ENCODE measurements at places on chromosomes 12 and 14. TPM values are rescaled to one million over a fixed set of nuclear protein-coding genes. Genes with fewer than 3 reads are reported as not detected.

DNA sequence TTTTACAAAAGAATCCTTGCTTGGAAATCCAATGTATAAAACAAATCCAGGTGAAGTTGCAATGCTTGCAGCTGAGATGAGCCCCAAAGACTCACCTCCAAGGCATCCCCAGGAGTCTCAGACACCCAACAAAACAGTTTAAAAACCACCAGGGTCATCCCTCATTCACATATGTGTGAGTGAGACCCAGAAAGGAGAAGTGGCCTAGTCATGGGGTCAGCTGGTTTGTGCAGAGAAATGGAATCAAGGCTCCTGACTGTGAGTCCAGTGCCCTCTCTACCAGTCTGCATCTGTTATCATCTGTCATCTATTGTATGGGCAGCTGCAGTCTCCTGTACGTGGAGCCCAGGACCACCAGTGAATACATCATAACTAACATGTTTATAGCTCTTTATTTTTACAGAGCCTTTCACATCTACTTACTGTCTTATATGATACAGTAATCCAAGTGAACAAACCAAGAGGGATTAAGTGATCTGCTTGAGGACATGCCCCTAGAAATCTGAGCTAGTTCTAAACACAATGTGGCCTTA is 27.1 kb downstream of the PLEKHG7 start:
- H3K36me3 ChIP-seq = no peaks in the 10 kb centered on the region
- H3K27ac ChIP-seq = no peak overlapping the region
- no peaks in the 10 kb centered on the region for H3K27me3 ChIP-seq
- DNase-seq = peak; percentile 27
- H3K4me1 ChIP-seq = peaks cover 5% of the 10 kb centered on the region

- peak overlapping the region; percentile 99 for H3K27ac ChIP-seq
- H3K4me1 ChIP-seq = peaks cover 20% of the 10 kb centered on the region
- H3K4me3 ChIP-seq = peak overlapping the region; percentile 89
- no peak for DNase-seq
Observed at GRCh38 chr12:10214136-10214894, 1.6 kb downstream of the GABARAPL1 start.

- no peak for DNase-seq
- H3K27ac ChIP-seq = peak overlapping the region; percentile 80
- H3K36me3 ChIP-seq = peaks cover 7% of the 10 kb centered on the region
Observed at GRCh38 chr12:12902036-12902435, 10.7 kb downstream of the GPRC5A start.

Gene C14orf180
- total RNA-seq = not detected

DNA sequence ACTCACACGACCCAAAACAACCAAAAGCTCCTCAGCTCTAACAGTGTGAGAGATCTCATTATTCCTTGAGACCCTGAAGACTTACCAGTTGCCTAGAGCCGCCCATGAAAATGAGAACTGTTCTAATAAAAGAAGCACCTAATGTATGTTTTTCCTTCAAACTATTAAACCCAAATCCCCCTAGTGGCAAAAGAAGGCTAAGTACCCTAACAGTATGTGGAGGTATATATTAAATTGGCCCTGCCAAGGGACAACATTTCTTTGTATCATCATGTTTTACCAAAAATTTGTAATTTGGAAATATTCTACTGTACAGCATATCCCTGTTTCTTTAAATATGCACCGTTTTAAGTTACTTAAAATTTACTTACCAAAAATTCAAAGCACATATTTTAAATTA is 38.0 kb upstream of the PPFIA2 start:
- H3K27me3 ChIP-seq = peaks cover 19% of the 10 kb centered on the region
- no peak overlapping the region for H3K27ac ChIP-seq
- H3K4me1 ChIP-seq = peaks cover 10% of the 10 kb centered on the region
- no peaks in the 10 kb centered on the region for H3K36me3 ChIP-seq
- no peak overlapping the region for H3K4me3 ChIP-seq

DNA sequence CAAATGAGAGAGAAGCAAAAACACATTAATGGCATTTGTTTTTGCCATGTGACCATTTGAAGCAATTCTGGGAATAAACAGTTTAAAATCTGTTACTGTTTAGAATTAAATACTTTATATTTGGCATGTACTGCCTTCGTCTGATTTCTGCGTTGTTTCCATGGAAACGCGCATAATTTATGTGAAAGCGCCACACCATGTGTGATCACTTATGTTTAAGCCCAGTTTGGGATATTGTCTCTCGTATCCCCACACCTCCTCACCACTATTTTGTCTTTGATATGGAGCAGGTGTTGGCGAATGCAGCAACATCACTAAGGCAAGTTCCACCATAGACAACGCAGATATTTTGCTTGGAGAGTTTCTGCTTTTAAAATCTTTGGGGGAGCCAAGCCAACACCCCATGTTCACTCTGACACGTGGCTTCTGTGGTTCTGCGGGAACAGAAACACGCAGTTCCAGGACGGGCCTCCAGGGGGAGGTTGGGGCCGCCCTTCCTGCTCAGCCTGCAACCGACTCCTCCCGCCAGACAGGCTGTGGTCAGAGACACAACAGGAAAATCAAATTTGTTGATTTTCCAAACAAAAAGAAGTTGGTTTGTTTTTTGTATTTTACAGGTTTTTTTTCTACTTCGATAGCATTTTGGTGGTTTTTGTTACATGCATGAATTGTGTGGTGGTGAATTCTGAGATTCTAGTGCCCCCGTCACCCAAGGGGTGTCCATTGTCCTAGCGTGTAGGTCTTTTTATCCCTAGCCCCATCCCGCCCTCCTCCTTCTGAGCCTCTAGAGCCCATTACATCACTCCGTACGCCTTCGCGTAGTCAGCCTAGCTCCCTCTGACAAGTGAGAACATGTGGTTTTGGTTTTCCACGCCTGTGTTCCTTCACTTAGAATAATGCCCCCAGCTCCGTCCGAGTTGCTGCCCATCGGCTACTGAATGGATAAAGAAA is 101.9 kb upstream of the SFSWAP start:
- no peaks in the 10 kb centered on the region for H3K36me3 ChIP-seq
- H3K4me1 ChIP-seq = peaks cover 27% of the 10 kb centered on the region
- DNase-seq = no peak
- peaks cover 16% of the 10 kb centered on the region for H3K27me3 ChIP-seq

DNA sequence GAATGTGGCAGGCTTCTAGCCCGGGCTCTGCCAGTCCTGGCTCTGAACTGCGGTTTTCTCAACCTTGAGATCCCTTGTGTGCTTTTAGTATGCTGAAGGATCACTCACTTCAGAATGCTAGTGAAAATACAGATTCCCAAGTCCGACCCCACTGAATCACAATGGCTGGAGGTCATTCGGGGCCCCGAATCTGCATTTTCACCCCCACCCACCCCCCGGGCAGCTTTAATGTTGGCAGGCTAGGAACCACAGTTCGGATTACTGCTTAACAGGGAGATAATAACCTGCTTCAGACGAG is 573 bp upstream of the SUSD6 start:
- H3K4me1 ChIP-seq = peaks cover 45% of the 10 kb centered on the region
- peak overlapping the region; percentile 91 for H3K27ac ChIP-seq
- H3K4me3 ChIP-seq = peak overlapping the region; percentile 79
- H3K27me3 ChIP-seq = no peaks in the 10 kb centered on the region
- DNase-seq = no peak

- H3K36me3 ChIP-seq = no peaks in the 10 kb centered on the region
- no peak overlapping the region for H3K4me3 ChIP-seq
- H3K27ac ChIP-seq = no peak overlapping the region
- DNase-seq = no peak
Observed at GRCh38 chr12:51692016-51692415, 101.0 kb downstream of the SCN8A start.

Gene MTRFR
- total RNA-seq = 18.0 TPM

DNA sequence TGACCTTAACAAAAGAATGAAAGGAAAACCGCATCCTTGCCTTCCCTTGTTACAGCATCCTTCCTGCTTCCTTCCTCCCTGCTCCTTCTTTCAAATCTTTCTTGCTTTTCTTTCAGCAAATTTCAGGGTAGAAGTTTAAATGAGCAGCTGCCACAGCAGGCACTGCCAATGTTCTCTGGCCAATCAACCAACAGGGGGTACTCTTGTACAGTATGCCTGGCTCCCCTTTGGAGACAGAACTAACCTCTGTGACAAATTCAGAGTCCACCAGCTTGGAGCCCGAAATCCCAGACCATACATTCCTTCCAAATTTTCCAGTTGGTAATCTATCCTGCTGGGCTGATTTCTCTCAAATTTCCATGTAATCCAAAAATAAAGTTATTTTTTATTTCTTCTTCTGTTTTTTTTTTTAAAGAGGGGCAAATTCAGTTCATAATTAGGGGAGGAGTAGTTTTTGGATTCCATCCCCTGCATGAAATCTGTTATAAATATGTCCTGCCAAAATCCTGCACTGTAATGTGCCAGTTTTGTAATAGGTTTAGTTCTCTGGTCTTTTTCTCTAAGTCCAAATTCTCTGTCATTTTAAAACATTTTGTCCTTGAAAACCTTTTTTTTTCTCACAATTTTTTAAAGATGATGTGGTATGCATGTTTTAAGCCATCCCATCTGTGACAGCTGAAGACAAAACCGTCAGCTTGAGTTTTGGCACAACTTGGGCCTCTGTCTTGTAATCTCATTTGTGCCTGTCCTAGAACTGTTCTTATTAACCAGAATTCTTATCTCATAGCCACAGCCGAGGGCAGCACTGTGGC is 610.0 kb upstream of the LMO3 start:
- H3K36me3 ChIP-seq = no peaks in the 10 kb centered on the region
- no peak for DNase-seq
- no peak overlapping the region for H3K27ac ChIP-seq
- H3K4me1 ChIP-seq = no peaks in the 10 kb centered on the region
- H3K4me3 ChIP-seq = no peak overlapping the region
- H3K27me3 ChIP-seq = no peaks in the 10 kb centered on the region

Gene FAM161B
- total RNA-seq = 5.8 TPM

Gene SLC39A5
- total RNA-seq = not detected

DNA sequence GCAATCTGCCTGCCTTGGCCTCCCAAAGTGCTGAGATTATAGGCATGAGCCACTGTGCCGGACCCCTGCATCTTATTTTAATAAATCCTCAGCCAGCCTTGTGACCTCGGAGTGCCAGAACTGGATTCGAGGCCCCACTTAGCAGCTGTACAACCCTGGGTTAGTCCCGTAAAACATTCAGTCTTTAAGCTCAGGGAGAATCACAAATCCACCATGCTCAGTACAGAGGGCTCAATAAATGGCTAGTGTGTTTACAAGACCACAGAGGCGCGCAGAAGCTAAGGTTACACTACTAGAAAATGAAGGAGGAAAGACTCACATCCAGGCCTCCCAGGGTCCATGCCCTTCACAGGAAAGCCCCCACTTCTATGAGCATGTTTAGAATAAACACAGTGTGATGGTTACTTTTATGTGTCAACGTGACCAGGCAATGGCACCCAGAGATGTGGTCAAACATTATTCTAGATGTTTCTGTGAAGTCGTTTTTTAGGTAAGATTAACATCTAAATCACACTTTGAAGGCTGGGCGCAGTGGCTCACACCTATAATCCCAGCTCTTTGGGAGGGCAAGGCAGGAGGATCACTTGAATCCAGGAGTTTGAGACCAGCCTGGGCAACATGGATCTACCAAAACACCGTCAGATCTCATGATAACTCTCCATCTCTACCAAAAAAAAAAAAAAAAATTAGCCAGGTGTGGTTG is 55.3 kb downstream of the CLMN start:
- H3K4me3 ChIP-seq = no peak overlapping the region
- no peak overlapping the region for H3K27ac ChIP-seq
- H3K4me1 ChIP-seq = peaks cover 31% of the 10 kb centered on the region
- H3K27me3 ChIP-seq = no peaks in the 10 kb centered on the region

GRCh38 chr14:104302794-104303405 is 164.5 kb downstream of the KIF26A start:
- H3K36me3 ChIP-seq = no peaks in the 10 kb centered on the region
- no peak overlapping the region for H3K27ac ChIP-seq
- H3K27me3 ChIP-seq = no peaks in the 10 kb centered on the region
- no peaks in the 10 kb centered on the region for H3K4me1 ChIP-seq

DNA sequence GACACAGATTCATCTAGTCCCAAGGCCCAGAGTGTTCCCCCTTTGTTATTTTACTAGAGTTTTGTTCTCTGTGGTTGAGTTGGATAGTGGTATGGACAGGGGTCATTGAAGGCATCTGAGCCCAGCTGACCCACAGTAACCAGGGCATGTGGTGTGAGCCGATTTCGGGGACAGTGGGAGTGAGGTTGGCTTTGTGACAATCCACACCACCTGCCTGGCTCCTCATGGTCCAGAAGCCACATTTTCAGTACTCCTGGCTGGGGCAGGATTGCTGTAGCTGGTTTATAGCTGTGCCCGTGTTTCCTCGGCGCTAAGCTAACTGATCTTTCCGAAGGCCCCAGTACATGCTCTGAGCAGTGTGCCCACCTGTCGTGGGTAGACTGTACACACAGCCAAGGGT is 116.0 kb downstream of the TSPAN9 start:
- DNase-seq = no peak
- H3K36me3 ChIP-seq = no peaks in the 10 kb centered on the region
- peaks cover 4% of the 10 kb centered on the region for H3K4me1 ChIP-seq
- H3K27me3 ChIP-seq = no peaks in the 10 kb centered on the region
- H3K27ac ChIP-seq = no peak overlapping the region

Gene GARIN6
- total RNA-seq = not detected

GRCh38 chr14:81268016-81268416 is 47.3 kb upstream of the GTF2A1 start:
- no peaks in the 10 kb centered on the region for H3K36me3 ChIP-seq
- H3K27me3 ChIP-seq = peaks cover 30% of the 10 kb centered on the region
- no peak overlapping the region for H3K27ac ChIP-seq
- no peaks in the 10 kb centered on the region for H3K4me1 ChIP-seq

DNA sequence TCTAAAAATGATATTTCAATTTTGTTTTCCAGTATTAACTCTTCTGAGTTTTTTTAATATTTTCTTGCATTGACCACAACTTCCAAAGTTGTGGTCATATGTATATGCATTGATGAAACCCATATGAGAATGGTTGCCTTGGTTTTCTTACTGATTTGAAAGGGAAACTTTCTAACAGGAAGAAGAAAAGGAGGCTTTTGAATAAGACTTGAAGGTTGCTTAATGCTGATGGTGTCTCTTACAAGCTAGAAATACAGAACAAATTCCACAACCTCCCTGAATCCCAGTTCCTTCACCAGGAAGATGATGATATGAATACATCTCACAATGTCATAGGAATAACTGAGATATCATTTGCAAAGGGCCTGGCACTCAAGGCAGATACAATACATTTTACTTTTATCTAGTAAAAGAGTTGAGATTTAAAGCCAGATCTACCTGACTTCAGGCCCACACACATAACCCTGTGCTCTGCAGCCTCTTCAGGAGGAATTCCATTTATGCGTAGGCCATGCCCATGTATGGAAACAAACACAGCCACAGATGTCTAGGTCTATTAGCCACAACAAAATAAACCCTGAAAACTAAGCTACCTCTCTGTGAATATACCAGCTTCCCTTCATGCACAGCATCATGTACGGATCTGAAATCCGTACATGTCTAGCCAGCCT is 165.4 kb upstream of the PLEKHG7 start:
- no peaks in the 10 kb centered on the region for H3K36me3 ChIP-seq
- DNase-seq = no peak
- no peak overlapping the region for H3K4me3 ChIP-seq
- H3K27me3 ChIP-seq = no peaks in the 10 kb centered on the region
- peaks cover 29% of the 10 kb centered on the region for H3K4me1 ChIP-seq

Gene KCNH3
- 0.35 TPM for total RNA-seq

GRCh38 chr14:63760014-63760413 is 32.1 kb upstream of the SGPP1 start:
- H3K36me3 ChIP-seq = no peaks in the 10 kb centered on the region
- peaks cover 2% of the 10 kb centered on the region for H3K27me3 ChIP-seq
- H3K4me3 ChIP-seq = no peak overlapping the region
- DNase-seq = no peak
- H3K27ac ChIP-seq = no peak overlapping the region

Gene P3H3
- total RNA-seq = 86.5 TPM

GRCh38 chr12:3207858-3208257 is 130.7 kb downstream of the TSPAN9 start:
- no peak overlapping the region for H3K4me3 ChIP-seq
- peaks cover 31% of the 10 kb centered on the region for H3K4me1 ChIP-seq
- H3K27me3 ChIP-seq = no peaks in the 10 kb centered on the region
- H3K36me3 ChIP-seq = peaks cover 4% of the 10 kb centered on the region
